ENCODE measurements at places on chromosomes 5 and 9.

- DNase-seq = no peak
These were observed 45.8 kb upstream of the PRDM9 start for GRCh38 chr5:23461576-23461975.

DNA sequence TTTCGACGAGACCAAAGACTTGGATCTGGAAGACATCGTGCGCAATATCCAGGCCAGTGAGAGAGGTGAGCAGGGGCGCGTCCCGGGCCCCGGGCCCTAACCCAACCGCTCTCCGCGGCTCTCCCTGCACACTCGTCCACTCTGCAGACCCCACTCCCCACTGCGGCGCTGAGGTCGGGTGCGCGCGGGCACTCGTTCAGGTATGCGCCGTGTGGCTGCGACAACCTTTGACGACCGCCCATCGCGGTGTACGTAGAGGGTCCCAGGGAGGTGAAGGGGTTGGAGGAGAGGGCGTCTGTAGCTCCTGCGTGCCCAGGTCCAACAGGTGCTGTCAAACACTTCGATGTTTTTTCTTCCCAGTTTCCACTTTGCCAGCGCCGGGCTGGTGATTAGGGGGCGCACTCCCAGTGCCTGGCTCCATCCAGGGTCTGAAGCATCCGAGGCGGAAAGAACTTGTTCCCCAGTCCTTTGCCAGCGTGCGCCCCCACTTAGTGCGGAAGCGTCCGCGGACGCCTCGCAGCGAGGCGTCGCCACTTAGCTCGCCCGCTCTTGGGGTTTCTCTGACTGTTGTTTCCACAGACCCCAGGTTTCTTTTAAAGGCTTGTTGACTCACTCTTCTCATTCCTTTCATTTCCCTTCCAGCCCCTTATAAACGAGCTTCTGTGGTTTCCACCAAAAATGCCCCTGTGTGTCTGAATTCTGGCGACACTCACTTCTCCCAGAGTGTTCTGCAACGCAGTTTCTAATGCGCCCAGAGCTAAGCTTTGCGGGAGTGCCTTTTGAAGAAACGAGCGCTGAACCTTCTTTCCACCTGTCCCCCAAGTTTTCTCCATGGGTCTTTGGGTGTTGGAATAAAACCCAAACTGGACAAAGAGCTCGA lies 1.6 kb downstream of the NPR3 start:
- no peak for DNase-seq

- no peak for DNase-seq
These were observed 2.0 kb upstream of the GCNT4 start for GRCh38 chr5:75054134-75054930.

- no peak for DNase-seq
These were observed 101.5 kb downstream of the DENND1A start for GRCh38 chr9:123828449-123828848.

DNA sequence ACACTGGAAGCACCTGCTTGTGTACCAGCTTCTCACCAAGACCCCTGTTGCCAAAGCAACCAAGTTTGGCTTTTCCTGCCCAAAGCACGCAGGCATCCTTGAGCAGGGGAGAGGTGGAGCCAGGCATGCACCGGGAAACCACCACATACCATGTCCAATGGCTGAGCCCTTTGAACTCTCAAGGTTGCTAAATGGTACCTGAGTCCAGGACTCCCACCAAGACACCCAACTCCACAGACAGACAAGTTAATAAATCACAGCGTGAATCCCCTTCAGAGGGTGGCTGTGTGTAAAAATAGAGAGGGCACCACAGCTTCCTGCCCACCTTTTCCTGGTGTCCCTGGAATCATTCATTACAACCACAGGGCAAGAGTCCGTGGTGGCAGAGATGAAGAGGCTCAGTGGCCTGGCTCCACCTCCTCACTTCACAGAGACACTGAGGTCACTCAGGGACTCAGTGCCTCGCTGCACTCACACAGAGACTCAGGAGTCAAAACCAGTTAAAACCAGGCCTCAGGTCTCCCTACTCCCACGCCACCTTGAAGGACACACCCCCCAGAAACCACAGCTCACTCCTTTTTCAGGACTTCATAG lies 143.7 kb downstream of the C5orf15 start:
- no peak for DNase-seq

GRCh38 chr5:90193185-90193822 lies 216.3 kb downstream of the CETN3 start:
- DNase-seq = no peak

- DNase-seq = no peak
These were observed 14.7 kb downstream of the ITGA1 start for GRCh38 chr5:52802272-52802973.
